Stimulated activated CD8-positive, alpha-beta memory T cell treated with anti-CD3 and anti-CD28 coated beads, Interleukin-15, amount 100 ng/mL, for 1 hour (primary cell): ENCODE measurements at places on chromosomes 4 and X.

DNA sequence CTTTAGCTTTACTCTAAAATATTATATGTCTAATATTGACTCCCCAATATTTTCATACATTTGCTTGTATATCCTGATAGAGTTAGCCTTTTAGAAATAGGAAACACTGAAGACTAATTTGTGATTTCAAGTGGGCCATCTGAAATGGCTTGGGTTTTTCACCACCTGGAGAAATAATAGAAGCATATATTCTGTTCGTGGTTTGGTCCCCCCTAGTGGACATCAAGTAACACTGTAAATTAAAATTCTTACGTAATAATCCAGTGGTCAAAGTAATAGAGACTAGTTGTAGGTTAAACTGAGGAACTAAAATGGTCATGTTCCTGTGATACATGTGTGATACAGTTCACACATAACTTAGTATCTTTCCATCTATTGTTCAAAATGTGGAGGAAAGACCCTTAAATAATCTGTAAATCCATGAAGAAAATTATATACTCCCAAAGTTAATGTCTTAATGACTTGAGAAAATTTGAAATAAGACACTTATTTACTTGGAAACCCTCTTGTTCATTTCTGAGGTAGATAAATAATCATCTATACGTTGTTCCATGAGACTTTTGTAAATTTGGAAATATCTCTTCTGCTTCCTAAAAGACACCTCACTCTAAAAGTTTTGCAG, 79.8 kb upstream of the SMARCAD1 start:
- no peak for DNase-seq

GRCh38 chr4:1960170-1960825, 48.5 kb downstream of the NELFA start:
- DNase-seq, result no peak

GRCh38 chr4:79065262-79065661, 126.0 kb upstream of the PAQR3 start:
- no peak for DNase-seq

GRCh38 chr4:88591787-88592599, at the start of gene HERC3:
Gene HERC3 (plus strand): TSS chr4:88592480. CDS start chr4:88605824, 13,344 bp downstream.
- DNase-seq, result peak; percentile 66

- DNase-seq, result no peak
Observed at GRCh38 chrX:45859407-45859806, 658.7 kb upstream of the DIPK2B start.

GRCh38 chrX:43961699-43962098, 11.5 kb downstream of the NDP start:
- no peak for DNase-seq

DNA sequence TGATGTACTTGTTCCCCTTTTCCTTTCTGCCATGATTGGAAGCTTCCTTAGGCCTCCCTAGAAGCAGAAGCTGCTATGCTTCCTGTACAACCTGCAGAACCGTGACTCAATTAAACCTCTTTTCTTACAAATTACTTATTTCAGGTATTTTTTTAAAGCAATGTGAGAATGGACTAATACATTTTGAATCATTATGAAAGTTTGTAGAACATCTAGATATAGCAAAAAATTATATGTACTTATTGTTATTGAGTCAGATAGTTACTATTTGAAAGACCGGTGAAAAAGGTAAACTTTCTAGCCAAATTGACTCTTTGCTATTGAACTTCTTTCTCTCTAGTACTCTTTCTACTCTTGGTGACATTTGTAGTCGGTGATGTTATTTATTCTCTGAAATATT, 777.3 kb upstream of the GALNTL6 start:
- no peak for DNase-seq

- no peak for DNase-seq
Observed at GRCh38 chr4:17188547-17189400, 290.3 kb upstream of the LDB2 start.

DNA sequence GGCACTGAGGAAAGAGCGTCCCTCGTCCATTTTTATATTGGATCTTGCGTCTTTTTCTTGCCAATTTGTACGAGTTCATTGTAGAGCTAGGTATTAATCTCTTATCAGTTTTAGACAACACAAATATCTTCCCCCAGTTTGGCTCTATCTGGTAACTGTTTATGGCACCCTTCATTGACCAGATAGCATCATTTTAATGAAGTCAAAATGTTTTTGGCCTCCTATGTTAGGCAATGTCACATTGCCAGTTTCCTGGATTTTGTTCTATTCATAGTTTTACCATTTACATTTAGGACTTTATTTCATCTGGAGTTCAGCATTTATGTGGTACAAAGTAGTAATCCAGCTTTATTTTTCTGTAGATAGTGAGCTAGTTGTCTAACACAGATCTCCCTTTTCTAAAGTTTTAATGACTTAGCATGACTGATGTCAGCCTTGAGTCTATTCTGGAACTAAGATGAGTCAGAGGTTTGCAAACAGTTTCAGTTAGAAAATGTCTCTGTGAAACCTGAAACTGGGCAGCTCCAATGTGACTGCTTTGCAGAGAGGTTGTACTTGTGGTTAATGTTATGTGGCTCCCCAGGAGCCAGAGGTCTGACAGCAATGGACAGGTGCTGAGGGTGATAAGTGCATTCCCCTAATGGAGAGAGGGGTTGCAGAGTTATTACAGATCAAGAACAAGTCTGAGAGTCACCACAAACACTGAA, 5.3 kb upstream of the STBD1 start:
- no peak for DNase-seq

GRCh38 chrX:104659005-104659744, 93.2 kb downstream of the IL1RAPL2 start:
- no peak for DNase-seq

GRCh38 chrX:128106630-128107029, 54.4 kb upstream of the ACTRT1 start:
- DNase-seq, result no peak

GRCh38 chr4:26753617-26754016, 107.0 kb upstream of the STIM2 start:
- no peak for DNase-seq

DNA sequence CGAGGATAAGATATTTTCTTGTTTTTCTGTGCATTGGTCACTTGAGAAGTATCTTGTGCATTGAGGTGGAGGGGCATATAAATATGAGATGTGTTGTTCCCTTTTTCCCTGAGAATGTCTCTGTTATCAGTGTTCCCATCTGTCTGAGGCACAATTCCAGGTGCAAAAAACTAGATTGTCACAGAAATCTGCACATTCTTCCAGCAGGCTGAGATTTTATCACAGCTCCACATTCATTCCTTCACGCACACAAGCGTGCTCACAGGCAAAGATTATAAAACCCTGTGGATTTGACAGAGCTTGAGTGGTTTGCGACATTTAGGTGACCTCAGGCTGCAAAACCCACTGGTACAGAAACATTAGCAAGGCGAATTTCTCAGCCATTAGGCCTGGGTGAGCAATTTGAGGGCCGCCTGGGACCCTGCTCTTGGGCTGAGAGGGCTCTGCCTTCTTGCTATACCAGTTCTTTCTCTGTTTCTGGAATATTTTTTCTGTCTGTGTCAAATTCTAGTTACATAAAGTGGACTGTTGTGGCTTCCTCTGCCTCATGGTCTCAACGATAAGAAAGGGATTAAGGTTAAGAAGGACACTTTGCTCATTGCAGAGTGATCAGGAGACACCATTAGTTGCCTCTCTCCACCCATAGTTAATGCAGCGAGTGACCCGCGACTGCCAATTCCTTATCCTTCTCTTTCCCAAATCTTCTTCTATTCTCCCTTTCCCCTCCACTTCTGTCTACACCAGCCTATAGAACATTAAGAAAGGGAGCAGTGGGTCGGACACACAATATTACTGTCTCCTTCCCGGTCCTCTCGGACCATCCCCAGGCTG, 86.7 kb upstream of the C1QTNF7 start:
- DNase-seq, result no peak

- no peak for DNase-seq
Observed at GRCh38 chr4:107801766-107802211, 22.9 kb upstream of the SGMS2 start.

DNA sequence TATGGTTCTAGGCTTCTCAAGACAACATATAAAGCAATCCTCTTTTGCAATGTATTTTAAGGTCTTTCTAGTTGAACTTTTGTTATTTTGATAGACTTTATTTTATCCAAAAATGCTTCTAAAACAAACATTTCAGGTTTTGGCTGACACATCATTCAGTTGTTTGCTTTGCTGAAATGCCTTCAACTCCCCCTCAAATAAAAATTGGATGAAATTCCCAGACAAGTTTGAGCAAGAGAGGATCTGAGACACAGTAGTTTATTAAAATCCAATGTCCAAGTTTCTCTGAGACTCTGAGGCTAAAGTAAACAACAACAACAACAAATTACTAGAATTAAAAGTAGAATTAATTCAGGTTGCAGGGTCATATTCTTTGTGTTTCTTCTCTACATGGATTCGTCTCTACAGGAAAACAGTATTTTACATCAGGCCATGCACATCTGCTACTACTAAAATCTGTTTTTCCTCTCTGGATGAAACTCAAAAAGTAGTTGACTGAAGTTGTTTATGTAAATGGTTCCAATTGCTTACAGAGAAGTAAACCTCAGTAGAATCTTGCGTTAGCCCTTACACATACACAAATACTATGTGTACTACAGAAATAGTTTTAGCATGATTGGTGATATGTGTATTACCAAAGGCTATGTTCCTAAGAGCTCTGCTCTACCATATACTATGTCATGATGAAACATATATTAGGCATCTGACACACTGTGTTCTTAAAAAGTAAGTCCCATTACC, 64.9 kb downstream of the PRSS12 start:
- no peak for DNase-seq

- DNase-seq, result no peak
Observed at GRCh38 chr4:164337219-164337944, 416.5 kb upstream of the SMIM31 start.

GRCh38 chrX:11757719-11758399, at the start of gene MSL3:
Gene MSL3 (plus strand): TSS chrX:11758237. CDS start chrX:11758264, 27 bp downstream.
- DNase-seq, result no peak

DNA sequence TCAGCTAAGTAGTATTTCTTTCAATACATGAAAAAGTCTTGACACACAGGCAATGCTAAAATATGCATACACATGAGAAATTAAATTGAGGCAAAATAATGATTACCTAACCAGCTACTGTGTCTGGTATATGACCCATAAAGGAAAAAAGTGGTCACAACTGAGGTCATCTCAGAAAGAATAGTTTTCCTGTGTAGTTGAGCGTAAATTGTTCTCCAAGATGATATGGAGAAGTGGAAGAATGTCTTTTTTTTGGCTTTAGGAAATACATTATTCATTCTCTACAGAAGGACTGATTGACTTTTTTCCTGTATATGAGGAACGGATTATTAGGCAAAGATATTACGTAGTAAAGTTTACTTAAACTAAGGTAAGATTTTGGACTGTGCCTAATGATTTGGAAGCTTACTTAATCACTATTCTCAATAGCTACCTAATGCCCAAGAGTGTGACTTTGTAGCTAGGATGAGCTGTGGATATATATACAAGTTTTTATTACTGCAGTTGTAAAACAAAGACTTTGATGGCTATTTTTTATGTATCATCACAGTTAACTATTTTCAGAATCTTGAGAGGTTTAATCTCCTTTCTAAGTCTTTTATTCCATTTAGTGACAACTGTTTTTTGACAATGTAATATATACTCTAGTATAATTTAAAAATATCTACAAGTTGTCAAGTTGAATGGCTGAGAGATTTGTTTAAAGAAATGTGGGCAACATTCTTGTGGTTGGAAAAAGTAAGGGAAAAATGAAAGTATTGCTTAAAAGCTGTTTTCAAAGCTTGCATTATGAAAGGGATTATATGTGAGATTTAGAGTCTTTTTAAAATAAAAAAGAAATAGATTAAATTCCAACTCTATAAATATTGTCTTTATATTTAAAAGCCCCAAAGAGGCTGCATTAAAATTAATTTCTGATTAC, 100.2 kb downstream of the PDLIM5 start:
- DNase-seq, result no peak

DNA sequence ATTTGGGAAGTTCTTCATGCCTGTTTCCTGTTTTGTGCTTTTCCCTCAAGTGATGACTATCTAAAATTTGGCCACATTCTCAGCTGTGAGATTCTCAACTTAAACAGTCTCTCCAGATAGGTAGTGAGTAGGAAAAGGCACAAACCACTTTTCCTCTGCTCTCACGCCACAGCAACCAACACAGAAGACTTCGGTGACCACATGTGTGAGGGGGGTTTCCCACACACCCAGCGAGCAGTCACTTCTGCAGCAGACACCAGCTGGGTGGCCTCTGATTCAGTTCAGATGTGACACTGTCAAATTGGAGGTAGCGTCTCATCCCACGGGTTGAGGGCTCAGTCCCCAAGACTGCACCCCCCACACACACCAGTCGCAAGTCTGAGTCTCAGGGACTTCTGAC, 25.1 kb upstream of the CLDN34 start:
- no peak for DNase-seq

- no peak for DNase-seq
Observed at GRCh38 chrX:120514236-120514635, 45.1 kb upstream of the LAMP2 start.

DNA sequence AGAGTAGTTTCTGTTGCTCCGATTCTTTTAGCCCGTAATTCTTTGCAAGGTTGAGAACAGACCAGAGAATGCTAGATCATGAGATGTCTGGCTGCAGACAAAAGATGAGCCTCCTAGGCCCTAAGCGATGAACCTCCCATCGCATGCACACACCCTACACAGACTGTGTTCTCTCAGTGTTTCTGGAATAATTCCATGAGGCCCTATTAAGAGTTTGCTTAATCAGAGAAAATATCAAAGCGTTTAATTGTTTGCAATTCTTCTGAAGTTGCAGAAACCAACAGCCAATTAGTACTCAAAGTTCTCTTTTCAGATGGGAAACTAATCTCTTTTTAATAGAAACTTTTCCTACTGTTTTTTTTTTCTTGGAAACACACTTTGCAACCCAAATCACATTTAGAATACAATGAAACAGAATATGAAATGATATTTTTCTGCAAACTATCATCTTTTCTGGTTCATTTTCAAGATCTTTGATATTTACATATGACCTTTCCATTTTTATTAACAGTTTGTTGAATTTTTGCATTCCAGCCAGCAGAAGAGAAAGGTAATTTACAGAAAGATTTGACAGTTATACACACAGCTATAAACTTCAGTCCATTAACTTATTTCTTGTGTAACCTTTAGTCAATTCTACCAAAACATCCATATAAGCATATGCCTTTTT, 1525.6 kb downstream of the ARAP2 start:
- no peak for DNase-seq

- no peak for DNase-seq
Observed at GRCh38 chr4:38989487-38989886, 42.7 kb downstream of the TMEM156 start.

DNA sequence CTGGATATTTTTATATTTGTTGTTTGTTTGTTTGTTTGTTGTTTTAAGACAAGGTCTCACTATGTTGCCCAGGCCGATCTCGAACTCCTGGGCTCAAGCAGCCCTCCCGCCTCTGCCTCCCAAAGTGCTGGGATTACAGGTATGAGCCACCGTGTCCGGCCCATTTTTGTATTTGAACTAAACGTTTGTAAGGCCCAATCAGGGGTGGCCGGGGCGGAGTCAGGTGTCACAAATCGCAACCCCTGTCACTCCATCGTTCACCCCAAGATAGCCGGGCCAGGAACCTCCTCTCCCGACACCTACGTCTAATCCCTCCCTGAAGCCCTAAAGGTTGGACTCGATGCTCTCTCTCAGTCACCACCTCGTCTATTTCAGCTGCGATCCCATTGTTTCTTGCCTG, 722 bp upstream of the EFHC2 start:
- DNase-seq, result peak; percentile 28

- no peak for DNase-seq
Observed at GRCh38 chr4:137956256-137956655, 285.9 kb downstream of the SLC7A11 start.
